ENCODE measurements at places on chromosomes 6 and 20.

GRCh38 chr6:36109092-36109491 lies 21.2 kb upstream of the MAPK13 start:
- no peak for DNase-seq

DNA sequence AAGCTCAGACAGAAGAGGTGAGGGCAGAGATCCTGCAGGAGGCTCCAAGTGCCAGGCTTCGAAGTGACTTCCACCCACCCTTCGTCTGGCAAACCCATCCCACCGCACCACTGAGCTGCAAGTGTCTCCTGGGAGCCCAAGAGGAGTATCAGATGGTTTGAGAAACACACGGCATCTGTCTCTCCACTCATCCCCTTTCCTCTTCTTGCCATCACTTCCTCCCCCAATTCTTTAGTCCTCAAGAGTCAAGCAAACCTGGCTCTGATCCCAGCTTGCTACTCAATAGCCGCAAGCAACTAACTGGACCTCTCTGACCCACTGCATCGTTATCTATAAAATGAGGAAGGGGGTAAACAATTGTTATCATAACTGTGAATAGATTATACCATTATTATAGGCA lies 142.1 kb downstream of the BMP7 start:
- no peak for DNase-seq

GRCh38 chr20:34324541-34324940 lies 21.4 kb upstream of the AHCY start:
- no peak for DNase-seq

DNA sequence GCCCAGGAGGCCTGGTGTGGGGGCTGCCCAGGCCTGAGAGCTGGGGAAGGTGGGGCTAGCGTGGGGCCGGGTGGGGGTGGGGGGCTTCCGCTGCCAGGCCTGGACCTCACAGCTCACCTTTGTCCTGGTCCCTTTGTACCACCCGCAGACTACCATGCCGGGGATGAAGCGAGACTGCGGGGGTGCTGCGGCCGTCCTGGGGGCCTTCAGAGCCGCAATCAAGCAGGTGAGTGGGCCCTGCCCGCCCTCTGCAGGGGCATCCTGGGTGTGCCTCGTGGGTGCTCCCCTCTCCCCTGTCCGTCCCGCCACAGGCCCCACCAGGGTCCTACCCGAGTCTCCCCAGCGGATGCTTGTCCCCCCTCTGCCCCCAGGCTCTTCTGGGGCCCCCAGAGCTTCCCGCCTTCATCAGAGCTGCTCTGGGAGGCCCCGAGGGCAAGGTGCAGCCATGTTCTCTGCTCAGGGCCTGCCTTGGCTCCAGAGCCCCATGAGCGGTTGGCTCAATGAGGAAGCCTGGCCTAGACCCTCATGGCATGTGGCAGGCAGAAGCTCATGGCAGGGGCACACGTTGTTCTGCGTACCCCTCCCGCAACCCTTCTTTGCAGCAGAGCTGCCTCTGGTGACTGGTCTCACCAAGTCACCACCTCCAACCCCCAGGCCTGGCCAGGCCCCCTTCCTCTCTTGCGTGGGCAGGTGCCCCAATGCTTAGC lies 14.5 kb downstream of the NPEPL1 start:
- DNase-seq, result no peak

DNA sequence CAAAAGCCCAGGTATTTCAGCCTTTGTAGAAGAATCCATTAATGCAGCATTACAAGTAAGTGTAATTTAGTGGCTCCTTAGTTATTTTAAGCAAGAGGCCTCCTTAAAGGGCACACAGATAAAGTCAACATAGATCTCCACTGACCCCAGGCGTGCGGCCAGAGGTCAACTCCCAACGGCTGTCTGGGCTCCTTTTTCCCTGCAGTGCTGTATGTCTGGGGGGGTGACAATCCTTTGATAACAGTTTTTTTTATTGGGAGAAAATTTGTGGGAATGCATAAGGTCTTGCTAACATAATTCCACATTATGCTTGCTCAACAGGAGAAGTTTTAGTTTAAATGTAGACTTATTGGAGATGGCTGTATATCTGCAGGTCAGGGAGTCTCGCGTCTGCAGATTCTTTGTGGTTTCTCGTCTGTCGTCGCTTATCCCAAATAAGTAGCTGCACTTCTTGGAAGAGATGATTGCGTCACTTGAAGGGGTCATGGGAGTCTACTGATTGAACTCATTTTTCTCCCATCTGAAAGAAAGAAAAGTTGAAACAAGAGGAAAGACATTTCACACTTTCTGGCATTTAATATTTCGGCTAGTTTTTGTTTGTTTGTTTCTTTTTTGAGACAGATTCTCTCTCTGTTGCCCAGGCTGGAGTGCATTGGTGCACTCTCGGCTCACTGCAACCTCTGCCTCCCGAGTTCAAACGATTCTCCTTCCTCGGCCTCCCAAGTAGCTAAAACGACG lies 151.7 kb upstream of the AKAP12 start:
- DNase-seq, result no peak

- no peak for DNase-seq
Measured at GRCh38 chr6:127517693-127518092, 1.4 kb downstream of the MTCL3 start.

GRCh38 chr6:88165087-88165843 lies 882 bp downstream of the CNR1 start:
- DNase-seq, result no peak

DNA sequence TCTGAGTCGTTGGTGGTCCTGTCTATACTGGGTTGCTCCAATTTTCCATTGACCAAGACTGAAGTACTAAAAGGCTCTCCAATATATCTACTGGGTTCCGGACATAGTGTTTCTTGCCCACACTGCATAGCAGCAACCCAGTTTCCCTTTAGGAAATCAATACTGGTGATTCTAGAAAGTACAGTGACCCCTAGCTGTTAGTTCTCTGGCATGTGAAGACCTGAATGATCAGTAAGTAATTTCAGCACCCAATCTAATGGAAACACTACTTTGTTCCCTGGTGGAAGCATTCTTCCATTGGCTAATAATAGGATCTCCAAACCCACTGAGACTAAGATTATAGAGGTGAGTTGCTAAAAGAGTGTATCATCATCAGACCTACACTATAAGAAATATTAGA lies 40.8 kb upstream of the STMND1 start:
- DNase-seq, result no peak
